Pulmonary artery endothelial cell (primary cell): ENCODE measurements at places on chromosomes 16 and 17.

GRCh38 chr17:5762191-5762590 is 177.9 kb upstream of the NLRP1 start:
- no peak for DNase-seq

DNA sequence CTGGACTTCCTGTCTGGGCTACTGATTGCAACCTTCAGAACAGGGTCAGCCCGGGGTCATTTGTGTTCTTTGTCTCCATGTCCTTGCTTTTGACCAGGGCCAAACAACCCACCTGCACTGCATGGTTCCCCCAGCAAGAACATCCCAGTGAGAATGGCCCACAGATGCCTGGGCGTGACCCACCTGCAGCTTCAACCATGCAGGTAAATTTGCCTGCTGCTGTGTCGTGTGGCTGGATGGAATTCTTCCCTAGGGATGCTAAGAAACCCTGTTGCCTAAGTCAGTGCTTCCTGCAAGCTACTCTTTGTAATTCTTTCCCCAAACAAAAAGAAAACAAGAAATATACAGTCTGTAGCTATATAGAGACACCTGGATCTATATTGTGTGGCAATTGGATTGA is 12.5 kb downstream of the CDH13 start:
- DNase-seq: no peak

DNA sequence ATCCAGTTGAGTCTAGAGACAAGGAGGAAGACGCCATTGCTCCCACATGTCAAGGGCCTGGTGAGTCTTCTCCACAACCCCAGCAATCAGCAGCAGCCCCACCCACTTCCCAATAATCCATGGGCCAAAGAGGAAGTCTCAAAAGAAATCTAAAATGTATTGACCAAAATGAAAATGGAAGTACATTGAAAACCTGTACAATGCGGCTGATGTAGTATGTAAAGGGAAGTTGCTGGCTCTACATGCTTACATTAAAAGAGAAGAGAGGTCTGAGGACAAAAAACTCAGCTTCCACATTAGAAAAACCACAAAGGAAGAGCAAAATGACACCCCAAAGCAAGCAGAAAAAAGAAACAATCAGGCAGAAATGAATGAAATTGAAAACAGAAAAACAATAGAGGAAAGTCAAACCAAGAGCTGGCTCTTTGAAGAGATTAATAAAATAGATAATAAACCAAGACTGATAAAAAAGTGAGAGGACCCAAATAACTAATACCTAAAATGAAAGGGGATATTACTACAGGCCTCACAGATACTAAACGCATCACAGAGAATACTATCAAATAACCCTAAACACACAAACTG is 100.6 kb upstream of the METRNL start:
- no peak for DNase-seq

DNA sequence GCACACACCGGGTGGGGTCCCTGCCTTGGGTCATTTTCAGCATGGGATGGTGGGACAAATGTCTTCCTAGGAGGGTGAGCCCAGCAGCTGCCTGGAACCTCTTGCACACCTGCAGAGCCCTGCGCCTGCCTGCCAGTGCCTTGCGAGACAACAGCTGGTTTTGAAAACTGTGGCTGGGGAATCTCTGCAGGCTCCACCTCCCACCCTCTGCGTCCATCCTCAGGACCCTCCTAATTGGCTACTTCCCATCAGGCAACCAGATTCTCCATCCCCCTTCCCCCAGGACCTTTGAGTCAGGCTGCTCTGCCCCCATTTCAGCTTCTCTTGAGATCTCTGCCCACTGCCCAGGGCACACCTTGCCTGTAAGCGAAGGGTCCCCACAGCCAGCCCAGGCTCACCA is 26.6 kb downstream of the PEMT start:
- DNase-seq: no peak

- DNase-seq: no peak
These were observed 85.7 kb downstream of the CMIP start for GRCh38 chr16:81530296-81530721.

DNA sequence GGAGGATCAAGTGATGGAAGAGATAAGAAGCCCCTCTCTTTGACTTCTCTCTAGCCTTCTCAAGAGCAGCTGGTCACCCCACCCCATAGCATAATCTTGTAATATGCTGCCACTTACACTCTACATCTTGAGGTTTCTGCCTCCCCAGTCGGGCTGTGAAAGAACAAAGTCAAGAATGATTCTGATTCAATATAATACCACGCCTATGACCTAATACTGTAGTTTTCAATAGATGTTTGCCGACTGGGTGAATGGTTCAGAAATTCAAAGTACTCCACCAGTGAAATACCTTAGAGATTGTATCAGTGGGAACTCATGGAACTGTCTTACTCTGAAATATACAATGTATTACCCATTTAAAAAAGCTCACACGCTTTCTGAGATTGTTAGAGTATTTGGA is 93.0 kb upstream of the ZFHX3 start:
- no peak for DNase-seq

DNA sequence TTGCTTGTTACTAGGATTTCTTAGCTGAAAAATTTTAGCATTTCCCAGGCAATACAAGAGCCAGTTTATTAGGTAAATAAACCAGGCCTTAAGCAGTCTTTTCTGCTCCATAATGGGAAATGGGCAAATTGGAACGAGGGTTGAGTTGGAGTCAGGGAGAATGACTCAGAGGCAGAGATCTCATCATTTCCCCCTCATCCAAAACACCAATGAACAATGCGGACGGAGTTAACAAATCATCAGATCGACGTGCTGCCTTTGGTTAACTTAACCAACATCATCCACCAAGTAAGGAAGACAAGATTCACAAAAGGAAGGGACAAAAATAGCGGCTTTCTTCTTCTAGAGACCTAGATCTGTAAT is 243.5 kb downstream of the STX8 start:
- DNase-seq: no peak

GRCh38 chr17:48219617-48220016 is 112.1 kb downstream of the SNX11 start:
- no peak for DNase-seq

DNA sequence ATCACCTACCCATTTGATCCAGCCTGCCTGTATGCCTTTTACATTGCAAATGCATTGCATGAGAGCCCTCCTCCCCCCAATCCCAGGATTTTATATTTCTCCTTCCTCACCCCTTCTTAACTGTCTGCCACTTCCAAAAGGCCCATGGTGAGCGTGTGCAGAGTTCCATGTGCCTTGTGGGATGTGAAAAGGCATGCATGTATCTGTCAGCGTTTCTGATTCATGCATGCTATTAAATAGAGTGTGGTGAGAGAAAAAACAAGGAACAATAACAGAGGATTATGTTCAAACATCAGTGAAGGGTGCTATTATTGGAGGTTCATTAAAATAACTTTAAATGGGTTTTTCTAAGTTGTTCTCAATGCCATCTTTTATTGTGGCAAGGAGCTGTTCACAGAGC is 60.9 kb upstream of the CACNG3 start:
- DNase-seq: no peak

DNA sequence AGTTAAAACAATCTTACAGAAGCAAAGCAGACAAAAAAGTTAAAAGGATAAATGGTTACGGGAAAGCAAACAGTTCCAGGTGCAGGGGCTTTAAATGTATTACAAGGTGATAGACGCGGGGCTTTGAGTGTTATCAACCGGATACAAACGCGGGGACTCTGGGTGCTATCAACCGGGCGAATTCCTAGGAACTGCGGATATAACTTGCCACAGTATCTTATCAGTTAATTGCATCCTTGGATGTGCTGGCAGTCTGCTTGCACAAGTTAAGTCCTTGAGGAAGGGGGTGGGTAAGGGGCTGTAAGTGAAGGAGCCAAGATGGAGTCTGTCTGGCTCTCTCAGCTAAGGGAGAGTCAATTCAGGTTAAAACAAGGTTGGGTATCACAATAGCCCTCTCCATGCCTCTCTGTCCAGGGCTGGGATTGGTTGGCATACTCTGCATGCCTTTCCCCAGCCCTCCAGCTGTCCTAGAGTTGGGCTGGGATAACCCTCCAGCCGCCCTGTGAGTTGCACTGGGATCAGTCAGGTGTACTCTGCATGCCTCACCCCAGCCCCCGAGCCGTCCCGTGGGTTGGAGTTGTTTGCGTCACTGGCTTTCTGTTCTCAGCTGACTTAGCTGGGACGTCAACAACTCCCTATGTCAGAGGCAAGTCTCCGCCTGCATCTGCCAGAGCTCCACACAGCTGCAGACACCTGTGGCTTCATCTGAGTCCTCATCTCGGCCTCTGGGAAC is 40.9 kb downstream of the TMEM235 start:
- no peak for DNase-seq

- no peak for DNase-seq
These were observed 17.7 kb downstream of the PLCG2 start for GRCh38 chr16:81796583-81797346.

GRCh38 chr16:66910175-66910940 is 8.3 kb downstream of the CDH16 start:
- no peak for DNase-seq

DNA sequence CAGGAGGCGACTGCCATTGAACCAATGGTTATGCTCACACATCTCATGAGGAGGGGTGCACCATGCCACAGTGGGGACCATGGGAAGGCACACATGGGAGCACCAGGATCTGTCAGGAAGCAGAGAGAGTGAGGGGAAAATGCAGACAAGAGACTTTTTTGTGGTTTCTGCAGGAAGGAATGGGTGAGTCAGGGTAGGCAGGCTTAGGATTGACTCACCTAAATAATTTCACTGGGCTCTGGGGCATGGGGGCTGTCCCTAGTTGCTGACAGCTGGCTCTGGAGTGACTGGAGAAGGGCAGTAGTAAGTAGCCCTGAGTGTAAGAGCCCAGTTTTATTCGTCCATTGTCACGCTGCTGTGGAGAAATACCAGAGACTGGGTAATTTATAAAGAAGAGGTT is 202.4 kb downstream of the AXIN2 start:
- DNase-seq: peak; percentile 10

- no peak for DNase-seq
These were observed 27.1 kb downstream of the SCPEP1 start for GRCh38 chr17:57004944-57005579.

GRCh38 chr16:10240854-10241613 is 58.8 kb upstream of the GRIN2A start:
- no peak for DNase-seq

- DNase-seq: no peak
These were observed at the start of gene HOXB6 for GRCh38 chr17:48604770-48605329. Gene HOXB6 (minus strand): TSS chr17:48604986. CDS start chr17:48598150, 6,836 bp downstream.

- no peak for DNase-seq
These were observed 222.9 kb downstream of the PRKCA start for GRCh38 chr17:66525338-66525737.

DNA sequence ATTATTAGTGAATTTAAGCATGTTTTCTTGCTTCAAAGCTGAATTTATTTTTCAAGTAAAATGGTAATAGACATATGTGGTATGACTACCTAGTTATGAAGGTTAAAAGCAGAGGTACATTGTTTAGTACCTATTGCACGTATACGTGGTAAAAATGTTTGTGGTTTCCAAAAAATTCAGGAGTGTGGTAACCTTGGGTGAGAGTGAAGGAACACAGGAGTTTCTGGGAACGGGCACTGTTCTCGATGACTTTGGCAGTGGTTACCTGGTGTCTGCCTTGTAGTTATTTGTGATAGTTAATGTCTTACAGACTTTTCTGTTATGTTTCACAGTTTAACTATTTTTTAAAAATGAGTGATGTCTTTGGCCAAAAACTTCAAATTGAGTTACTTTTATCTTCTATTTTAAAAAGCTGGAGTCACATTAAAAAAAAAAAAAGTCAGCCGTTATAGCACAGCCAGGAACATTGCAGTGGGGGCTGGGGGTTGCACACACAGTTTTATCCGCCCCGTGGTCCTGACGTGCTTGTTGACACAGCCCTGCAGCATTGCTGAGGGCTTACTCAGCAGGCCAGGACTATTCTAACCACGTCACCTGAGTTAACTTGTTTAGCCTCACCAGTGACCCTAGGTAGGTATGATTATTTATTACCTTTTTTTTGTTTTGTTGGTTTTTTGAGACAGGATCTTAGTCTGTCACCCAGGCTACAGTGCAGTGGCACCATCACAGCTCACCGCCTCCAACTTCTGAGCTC is 10.9 kb downstream of the JPT2 start:
- DNase-seq: no peak

GRCh38 chr16:74305978-74306784 is 9.6 kb downstream of the PSMD7 start:
- DNase-seq: no peak

DNA sequence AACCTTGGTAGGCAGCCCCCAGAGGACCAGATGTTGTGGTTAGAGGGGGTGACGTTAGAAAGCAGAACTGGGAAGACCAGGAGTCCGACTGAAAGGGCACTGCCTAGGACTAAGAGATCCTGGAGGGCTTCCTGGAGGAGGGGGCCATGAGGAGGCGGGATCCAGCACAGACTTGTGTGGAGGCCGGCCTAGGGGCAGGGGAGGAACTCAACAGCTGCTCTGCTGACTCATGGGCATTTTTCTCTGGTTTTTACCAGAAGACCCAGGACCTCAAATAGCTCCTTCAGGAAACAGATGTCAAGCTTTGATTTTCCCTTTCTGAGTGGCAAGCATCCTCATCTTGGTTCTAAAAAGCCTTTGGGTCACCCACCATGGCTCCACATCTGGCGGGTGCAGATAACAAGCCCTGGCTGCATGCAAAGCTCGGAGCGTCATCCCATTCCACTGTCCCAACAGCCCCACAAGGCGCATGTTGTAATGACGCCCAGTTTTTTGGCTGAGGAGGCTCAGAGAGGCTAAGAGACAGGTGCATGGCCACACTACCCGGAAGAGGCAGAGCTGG is 29.0 kb downstream of the IL21R start:
- no peak for DNase-seq

DNA sequence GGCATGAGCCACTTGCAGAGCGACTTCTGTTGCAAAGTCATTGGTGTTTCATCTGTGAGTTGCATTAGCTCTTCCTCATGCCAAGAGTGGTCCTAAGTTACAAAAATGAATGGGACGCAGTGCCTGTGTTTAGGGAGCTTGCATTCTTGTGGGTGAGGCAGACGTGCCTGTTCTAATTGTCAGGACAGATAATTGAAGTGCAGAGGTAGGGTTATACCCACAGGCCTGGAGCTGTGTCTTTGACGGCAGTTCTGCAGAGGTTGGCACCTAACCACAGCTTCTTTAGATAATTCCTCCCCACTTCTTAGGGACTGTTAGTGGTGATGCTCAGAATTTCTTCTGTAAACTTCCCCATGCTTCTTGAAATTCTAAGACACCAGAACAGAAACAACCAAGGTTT is 307.1 kb downstream of the SNX29 start:
- DNase-seq: no peak

DNA sequence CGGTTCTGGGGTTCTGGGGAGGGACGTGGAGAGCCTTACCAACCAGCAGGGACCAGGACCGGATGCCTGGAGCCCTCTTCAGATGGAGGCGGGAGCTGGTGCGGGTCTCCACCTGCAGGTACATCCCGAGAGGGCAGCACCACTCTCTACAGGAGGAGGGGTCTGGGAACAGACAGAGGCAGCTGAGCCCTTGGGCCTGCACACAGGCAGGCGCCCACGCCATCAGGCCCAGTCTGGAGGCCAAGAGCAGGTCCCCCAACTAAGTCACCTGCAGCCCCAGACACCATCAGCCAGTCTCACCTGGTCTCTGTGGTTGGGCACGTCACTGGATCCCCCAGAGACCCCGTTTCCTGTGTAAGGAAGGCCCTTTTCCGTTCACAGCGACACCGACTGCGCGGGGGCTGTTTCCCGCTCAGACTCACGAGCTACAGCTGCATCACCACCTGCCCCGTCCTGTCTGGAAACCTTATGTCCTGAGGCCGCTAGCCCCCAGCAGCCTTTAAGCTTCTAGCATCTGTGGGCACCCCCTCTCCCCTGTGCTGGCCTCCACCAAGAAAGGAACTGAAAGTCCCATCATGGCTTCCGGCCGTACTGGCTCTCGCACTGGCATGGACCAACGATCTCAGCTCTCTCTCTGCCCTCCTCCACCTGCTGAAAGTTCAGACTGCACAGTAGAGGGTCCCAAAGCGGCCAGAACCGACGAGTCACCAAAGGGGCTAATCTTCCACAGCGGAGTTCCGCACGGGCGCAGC is 1.2 kb downstream of the CYBC1 start:
- no peak for DNase-seq
